ENCODE measurements at places on chromosomes 4 and X.

- no peak for DNase-seq
Observed at GRCh38 chr4:8168232-8168631, 9.6 kb upstream of the ABLIM2 start.

DNA sequence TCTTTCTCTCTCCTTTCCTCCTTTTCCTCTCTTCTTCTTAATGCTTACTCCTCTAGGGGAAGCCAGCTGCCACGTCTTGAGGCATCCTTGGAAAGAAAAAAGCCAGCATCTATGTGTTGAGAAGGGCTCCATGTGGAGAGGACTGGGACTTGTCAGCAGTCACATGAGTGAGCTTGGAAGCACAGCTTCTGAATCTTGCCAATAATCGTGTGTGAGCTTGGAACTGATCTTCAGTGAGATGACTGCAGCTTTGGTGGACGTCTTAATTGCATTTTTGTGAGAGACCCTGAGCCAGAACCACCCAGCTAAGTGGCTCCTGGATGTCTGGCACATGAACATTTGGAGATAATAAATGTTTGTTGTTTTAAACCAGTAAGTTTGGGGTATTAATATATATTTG is 371.7 kb downstream of the SLITRK2 start:
- no peak for DNase-seq

GRCh38 chr4:47075262-47075661 is 43.9 kb downstream of the GABRB1 start:
- DNase-seq = peak; percentile 64

DNA sequence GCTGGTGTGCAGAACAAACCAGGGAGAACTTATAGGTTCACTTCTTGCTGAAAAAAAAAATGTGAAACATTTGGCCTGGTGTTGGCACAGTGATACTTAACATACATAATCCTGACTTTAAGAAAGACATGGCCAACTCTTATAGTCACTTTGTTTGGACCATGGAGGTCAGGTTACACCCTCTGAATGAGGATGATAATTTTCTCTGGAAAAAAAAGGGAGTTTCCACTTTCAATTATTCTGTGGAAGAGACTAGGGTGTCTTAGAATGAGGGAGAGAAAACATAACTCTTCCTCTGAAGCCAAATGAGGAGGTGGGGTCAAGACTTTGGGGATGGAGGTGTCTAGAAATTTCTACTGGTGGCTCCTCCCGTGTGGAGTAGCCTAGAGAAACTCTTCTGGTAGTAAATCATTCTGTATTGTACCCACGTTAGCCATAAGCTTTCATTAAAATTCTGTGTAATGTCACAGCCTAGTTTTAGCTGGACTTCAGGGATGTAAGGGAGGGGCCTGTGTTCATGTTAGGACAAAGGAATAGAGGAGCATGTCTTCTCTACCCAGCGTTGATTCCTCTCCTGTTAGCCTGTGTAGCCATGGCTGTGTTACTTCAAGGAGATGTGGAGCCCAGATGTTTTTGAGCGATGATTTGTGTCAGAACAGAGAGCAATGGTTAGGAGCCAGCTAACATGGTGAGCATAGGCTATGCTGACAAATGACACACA is 328.3 kb downstream of the GPAT3 start:
- DNase-seq = no peak

DNA sequence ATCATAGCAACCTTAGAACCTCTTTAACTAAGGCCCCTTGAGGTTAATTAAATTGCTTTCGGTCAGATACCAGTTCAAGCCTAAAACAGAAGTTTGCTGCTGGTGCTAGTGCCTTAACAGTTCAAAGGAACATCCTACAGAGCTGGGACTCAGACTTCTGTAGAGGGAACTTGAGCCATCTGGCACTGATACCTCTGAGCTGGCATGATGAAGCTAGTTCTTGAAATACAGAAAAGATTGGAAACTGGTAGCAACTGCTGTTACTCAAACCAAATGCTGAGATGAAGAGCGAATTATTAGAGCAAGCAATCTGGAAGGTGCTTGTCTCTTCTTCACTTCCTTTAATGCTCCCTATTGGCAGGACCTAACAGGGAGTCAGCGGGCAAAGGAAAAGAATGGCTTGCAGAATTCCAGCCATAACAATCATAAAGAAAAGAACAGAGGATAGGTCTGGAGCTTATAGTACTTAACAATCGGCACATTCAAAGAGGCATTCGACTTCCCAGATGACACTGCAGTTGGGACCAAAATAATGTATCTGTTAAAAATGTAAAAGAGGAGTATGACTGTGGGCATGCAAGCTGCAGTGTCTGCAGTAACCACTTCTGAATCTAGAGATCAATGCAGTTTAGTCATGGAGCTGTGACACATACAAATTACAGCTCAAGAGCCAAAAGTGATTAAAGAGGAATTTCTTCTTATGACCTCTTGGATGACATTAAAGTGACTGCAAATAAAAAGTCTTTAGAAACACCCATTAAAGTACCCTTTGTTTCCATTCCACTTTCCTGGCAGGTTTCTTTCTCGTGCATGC is 298.9 kb downstream of the PDGFC start:
- DNase-seq = peak; percentile 74

- no peak for DNase-seq
Observed at GRCh38 chr4:82553020-82553419, 8.8 kb downstream of the TMEM150C start.

DNA sequence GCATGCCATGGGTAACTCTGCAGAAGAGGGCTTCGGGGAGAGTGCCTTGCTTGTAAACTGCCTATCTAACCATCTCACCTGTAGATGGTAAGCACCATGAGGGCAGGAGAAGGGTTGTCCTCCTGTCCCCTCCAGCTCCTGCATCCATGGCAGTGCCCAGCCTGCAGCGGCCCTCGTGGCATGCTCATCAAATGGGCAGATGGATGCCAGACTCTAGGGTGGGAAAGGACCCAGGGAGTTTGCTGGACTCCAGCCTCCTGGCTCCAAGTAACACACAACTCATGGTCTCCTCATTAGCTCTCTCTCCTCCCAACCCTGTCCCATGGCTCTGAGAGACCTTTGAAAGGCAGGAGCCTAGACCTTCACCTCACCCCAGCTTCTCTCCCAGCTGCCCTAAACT is 29.7 kb upstream of the CRMP1 start:
- no peak for DNase-seq

- DNase-seq = peak; percentile 70
Observed at GRCh38 chrX:40097504-40098263, at the start of gene BCOR. TSS of gene BCOR (minus strand) at chrX:40097958. CDS start at chrX:40077929, 20,029 bp downstream.

DNA sequence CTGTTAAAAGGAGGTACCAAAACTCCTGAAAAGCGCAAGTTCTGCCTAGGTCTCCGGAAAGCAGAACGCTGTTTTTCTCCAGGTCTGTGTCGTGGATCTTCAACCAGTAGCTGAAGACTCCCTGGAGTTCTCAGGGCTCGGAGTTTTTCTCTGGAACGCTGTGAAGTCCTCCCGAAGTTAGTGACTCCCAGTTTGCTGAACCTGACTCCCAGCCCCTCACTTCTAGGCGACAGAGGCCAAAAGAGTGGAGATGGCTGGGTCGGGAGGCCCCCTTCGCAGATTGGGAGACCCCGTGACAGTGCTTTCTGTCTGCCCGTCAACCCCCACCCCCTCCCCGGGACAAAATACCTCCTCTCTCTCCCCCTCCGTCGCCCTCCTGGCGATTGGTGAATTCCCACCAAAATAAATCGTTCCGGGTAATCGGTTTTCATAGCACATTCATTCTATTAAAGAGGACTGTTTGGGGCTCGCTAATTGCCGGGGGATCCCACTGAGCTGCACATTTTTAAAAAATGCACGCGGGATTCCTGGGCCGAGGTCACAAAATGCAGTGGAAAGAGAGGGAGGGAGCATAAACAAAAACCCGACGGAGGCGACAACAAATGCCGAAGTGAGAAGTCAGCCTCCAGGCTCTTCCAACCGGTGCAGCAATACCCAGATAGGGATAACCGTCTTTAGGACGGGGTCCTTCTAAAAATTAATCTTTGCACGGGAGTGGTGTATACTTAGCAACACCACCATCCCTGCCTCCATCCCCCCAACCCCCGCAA is 4.0 kb upstream of the MSX1 start:
- DNase-seq = no peak

- peak; percentile 9 for DNase-seq
Observed at GRCh38 chr4:183989931-183990330, 84.8 kb downstream of the STOX2 start.

- DNase-seq = peak; percentile 47
Observed at GRCh38 chr4:173436149-173436579, 37.2 kb upstream of the SCRG1 start.

- DNase-seq = peak; percentile 69
Observed at GRCh38 chr4:182643801-182644682, 273.1 kb downstream of the DCTD start.

GRCh38 chr4:137370206-137370633 is 162.1 kb downstream of the PCDH18 start:
- peak; percentile 80 for DNase-seq

DNA sequence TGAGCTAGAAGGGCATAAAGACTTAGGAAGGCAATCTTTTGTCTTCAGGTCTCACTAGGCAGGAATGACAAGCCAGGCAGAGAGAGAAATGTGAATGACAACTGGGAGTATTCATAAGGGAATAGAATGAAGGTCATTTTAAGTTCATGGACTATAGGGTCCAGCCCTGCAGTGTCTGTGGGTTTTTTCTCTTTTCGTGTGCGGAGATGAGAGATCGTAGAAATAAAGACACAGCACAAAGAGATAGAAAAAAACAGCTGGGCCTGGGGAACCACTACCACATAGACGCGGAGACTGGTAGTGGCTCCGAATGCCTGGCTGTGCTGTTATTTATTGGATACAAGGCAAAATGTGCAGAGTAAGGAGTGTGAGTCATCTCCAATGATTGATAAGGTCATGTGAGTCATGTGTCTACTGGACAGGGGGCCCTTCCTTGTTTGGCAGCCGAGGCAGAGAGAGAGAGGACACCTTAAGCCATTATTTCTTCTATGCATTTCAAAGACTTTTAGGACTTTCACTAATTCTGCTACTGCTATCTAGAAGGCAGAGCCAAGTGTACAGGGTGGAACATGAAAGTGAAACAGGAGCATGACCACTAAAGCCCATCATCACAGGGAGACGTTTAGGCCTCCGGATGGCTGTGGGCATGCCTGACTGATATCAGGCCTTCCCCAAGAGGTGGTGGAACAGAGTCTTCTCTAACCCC is 921.8 kb upstream of the PCDH10 start:
- DNase-seq = no peak

DNA sequence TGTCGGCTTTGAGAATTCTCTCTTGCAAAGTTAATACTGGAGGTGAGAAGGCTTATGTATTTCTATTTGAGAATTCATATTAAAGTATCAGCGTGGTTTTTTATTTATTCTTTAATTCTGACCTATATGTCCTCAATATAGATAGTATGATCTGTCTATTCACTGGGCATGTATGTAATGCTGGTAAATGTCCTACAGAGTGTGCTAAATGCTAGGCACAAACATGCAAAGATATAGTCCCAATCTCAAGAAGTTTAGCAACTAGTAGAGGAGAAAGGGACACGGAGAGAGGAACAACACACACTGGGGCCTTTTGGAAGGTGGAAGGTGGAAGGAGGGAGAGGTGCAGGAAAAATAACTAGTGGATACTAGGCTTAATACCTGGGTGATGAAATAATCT is 11.0 kb upstream of the BMPR1B start:
- DNase-seq = no peak

- peak; percentile 13 for DNase-seq
Observed at GRCh38 chr4:34323549-34324320, 1920.6 kb downstream of the ARAP2 start.

DNA sequence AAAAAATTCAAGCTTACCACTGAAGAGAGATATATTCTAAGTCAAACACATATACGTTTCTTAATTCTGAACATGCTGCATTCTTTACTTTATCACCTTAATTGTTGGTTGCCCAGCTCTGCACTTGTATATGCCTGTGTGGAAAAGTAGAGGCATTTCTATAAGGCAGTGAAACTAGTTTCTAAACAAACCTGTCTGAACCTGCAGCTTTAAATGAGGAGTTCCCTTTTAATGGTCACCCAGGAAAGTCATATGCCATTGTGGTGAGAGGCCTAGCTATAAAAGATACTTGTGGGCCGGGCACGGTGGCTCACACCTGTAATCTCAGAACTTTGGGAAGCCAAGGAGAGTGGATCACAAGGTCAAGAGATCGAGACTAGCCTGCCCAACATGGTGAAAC is 147.4 kb upstream of the RXFP1 start:
- DNase-seq = no peak

DNA sequence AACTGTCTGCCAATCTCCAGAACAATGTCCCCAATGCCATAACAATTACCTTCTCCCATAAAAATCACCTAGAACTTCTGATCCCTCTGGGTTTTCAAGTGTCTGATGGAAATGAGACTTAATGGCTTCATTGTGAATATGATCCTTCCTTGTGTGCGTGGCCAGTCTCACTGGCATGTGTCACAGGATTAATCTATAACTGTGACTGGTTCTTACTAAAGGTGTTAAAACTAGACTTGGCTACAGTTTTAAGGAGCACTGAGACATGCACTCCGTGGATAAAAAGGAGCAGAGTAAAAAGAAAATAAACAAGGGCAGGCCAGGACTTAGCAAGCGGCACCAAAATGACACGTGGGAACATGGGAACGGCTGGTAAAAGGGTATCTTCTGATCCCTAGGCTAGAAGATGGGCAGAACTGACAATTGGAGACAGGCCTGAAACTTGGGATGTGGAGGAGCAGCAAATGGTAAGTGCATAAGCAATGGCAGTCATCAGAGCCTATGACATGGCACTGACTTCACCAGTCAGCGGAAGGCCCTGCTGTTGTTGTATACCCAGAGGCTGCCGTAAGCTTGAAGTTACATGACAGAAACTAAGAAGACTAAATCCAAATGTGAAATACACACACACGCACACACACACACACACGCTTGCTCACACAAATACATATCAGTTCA is 256.6 kb upstream of the NOCT start:
- DNase-seq = no peak

- peak; percentile 23 for DNase-seq
Observed at GRCh38 chr4:24002330-24002966, 112.6 kb upstream of the PPARGC1A start.

DNA sequence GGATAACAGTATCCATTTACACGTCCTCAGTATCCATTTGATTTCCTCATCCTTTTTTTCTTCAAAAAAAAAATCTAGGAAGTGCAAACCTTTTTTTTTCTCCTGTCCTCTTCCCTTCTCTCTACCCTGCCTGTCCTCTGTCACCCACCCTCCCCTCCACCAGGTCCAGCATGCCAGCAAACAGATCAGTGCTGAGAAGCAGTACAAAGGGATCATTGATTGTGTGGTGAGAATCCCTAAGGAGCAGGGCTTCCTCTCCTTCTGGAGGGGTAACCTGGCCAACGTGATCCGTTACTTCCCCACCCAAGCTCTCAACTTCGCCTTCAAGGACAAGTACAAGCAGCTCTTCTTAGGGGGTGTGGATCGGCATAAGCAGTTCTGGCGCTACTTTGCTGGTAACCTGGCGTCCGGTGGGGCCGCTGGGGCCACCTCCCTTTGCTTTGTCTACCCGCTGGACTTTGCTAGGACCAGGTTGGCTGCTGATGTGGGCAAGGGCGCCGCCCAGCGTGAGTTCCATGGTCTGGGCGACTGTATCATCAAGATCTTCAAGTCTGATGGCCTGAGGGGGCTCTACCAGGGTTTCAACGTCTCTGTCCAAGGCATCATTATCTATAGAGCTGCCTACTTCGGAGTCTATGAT is 1.7 kb downstream of the SLC25A4 start:
- no peak for DNase-seq

GRCh38 chr4:21452931-21453330 is 495.6 kb downstream of the KCNIP4 start:
- no peak for DNase-seq

Measured in EL (cell line).